Stimulated activated CD8-positive, alpha-beta memory T cell treated with anti-CD3 and anti-CD28 coated beads, Interleukin-15, amount 100 ng/mL, for 1 hour (primary cell): ENCODE measurements at places on chromosomes 3 and 15.

- DNase-seq = no peak
Measured at GRCh38 chr15:100947760-100948429, 28.7 kb downstream of the LRRK1 start.

- DNase-seq = no peak
Measured at GRCh38 chr3:151008699-151009098, 36.2 kb upstream of the CLRN1 start.

- DNase-seq = no peak
Measured at GRCh38 chr3:19489936-19490335, 341.6 kb downstream of the KCNH8 start.

DNA sequence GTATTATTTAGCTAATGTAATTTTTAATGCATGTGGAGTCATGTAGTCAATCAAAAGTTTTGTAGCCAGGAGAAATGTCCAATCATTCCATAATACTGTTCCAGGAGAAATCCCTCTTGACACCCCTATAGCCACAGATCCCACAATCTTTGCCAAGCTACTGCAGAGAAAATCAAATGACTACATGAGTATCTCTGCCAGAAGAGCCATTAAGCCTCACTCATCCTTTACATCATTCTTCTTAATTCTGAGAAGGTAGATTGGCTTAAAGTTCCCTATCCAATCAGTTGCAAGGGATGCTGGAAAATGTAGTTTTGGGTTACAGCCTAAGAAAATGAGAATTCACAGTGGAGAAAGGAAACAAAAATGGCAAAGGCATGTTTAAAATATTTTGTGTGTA lies 502.1 kb downstream of the ZBBX start:
- DNase-seq = no peak

DNA sequence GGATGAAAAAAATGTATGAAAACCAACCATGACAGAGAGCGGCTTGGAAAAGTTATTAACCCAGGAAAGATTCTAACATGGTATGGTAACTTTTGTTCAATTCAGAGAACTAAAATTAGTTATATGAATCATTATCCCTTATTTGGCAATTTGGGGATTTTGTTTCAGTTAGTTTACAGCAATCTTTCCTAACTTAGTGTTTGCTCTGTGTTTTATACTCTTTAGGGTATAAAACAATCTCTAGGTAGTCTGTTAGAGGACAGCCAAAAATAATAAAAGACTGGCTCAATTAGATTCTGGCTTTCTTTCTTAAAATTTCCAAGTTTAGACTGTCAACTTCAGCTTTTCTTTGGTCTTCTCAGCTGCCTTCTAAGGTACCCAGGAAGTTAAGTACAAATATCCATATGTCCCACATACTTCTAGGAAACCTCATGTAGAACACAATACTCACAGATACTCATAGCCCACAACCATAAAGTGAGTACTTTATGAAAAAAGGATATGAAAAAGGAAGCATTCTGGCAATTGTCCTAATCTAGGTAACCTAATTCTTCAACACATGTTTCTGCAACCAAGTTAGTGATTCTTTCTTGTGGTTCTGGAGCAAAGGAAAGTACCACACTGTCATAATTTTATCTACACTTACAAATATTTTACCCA lies 849.3 kb downstream of the ROBO1 start:
- no peak for DNase-seq

DNA sequence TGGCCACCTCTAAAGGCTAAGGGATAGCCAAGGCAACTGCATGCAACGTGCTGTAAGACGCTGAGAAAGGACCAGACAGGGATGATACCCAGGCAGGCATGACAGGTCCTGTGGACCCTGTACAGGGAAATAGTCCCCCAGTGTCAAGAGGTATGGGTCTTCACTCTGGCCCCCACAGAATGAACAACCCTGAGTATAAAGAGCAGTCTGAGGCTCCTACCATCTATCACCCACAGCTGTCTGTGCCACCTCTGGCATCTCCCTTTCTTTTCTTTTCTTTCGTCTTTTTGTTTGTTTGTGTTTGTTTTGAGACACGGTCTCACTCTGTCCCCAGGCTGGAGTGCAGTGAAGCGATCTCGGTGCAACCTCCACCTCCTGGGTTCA lies 18.7 kb downstream of the SLC25A20 start:
- DNase-seq = no peak

DNA sequence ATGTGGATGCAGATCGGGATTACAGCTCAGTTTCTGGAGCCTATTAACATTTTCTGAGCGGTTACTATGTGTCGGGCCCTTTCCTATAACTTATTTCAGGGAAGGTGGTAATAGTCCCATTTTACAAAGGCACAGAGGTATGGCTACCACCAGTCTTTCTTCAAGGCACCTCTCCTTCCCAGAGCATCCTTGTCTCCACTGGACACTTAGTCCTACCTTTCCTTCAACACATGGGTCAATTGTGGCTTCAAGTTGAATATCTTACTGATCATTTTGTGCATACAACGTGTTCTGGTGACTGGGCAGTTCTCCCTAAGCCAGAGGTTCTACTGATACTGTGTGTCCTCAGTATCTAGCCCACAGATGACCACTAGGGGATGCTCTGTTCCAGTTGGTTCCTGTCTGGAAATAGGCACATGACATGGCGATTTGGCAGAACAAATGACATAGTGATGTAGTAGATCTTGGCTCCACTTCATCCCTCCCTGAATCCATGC lies 60.7 kb upstream of the CMTM8 start:
- DNase-seq = no peak

GRCh38 chr3:32392536-32393302 lies 1.1 kb downstream of the CMTM7 start:
- DNase-seq = no peak

- no peak for DNase-seq
Measured at GRCh38 chr3:104632947-104633346, 733.8 kb upstream of the ALCAM start.

GRCh38 chr3:112740835-112741234 lies 99.9 kb upstream of the CCDC80 start:
- DNase-seq = no peak

GRCh38 chr3:27508424-27508823 lies 24.2 kb upstream of the SLC4A7 start:
- DNase-seq = no peak

GRCh38 chr15:57732526-57733331 lies 26.2 kb downstream of the POLR2M start:
- no peak for DNase-seq

DNA sequence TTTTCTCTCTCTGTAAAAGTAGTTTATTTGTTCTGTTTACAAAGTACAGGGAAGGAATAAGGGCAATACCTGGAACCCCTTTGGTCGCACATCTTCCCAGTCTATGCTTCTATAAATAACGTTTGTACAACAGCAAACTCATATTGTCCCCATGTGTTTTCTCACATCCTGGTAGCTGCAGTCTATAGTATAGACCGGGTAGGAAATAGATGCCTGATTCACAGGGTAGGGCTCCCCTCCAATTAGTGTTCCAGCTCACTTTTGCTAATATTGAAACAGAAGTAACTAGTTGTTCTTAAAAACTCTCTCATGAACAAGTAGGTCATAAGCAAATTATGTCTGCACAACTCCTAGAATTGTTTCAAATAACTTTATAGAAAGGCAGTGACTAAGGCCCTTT lies 17.7 kb downstream of the ATG7 start:
- no peak for DNase-seq

DNA sequence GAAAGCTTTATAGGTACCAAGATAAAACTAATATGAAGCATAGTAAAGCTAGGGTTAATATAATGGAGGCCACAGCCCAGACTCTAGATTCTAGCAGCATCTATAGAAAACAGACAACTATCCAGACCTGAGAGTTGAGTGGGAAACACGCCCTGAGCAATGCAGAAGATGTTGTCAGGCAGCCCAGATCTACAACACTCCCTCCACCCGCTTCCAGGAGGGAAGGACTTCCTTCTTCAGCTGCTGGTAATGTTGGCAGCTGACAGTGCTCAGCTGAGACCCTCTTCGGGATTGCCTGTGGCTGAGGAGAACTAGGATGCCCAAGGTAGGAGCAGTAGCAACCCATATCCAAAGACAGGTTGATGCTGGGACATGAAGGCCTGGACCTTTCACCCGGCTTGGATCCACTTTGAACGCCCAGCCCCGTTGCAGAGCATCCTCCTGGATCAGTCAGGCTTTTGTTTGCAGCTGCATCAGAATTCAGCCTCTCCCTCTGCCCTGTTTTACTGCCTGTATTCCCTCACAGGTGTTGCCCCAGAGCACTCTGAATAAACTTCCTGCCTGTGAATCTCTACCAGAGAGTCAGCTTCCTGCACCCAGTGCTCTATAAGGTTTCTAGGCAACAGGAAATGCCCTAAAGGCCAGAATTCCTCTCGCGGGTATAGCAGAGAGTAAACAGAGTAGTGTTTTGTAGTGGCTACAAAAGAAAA lies 174.7 kb upstream of the IL12A start:
- DNase-seq = no peak

DNA sequence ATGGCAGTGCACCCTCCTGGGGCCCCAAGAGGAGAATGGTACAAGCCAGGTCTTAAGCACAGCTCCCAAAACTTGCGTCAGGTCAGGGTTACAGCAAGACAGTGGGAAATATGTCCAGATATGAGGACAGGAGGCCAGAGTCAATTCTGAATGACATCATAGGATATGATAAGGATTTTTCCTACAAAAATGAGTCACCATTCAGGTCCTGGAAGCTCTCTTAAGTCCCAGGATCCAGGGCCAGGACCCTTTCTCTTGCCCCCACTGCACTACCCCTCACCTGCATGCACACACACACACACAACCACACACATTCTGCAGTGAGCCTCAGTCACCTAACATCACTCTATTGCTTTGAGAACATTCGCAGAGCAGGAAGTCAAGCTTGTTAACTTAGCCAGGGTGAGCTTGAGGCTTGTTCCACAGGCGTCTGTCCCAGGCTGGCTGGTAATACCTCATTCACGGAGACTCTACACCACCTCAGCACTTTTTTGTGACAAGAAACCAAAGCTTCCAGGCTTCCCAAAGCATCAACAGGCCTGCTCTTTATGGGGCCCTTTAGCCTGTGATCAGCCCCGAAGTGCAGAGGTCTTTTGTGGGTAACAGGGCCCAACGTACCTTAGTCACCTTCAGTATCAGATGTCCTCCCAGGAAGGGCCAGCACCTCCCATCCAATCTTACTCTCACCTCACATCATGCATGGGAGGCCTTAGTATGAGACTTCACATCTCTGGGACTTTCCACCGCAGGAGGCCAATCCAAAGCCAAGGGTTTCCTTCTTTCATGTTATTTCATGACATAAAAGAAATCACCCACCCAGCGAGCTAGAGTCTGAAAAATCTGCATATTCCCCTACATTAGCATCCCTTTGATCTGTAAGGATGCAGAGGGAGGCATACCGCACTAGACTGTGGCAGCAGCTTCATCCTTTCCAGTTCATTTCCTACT lies 74.0 kb upstream of the LIPC start:
- no peak for DNase-seq

- DNase-seq = no peak
Measured at GRCh38 chr3:140370686-140371085, 307.2 kb upstream of the TRIM42 start.
